ENCODE measurements at places on chromosomes 7 and 10.

DNA sequence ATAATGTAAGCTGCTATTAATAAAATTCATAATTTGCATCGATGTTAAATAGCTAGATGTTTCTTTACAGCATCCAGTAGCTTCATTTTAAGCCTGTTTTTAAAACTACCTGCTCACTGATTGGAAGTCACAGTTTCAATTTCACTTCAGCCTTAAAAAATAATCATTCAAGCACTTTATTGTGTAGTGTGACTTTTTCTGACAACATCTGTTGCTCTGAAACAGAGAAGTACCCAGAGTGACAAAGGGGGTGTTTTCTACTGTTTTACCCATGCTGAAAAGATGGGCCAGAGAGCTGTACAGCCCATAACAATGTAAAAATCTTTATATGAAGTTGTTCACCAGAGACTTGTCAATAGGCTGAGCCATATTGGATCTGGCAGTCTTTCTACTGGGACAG is 437.2 kb downstream of the MDFIC start:
- no peak for DNase-seq

DNA sequence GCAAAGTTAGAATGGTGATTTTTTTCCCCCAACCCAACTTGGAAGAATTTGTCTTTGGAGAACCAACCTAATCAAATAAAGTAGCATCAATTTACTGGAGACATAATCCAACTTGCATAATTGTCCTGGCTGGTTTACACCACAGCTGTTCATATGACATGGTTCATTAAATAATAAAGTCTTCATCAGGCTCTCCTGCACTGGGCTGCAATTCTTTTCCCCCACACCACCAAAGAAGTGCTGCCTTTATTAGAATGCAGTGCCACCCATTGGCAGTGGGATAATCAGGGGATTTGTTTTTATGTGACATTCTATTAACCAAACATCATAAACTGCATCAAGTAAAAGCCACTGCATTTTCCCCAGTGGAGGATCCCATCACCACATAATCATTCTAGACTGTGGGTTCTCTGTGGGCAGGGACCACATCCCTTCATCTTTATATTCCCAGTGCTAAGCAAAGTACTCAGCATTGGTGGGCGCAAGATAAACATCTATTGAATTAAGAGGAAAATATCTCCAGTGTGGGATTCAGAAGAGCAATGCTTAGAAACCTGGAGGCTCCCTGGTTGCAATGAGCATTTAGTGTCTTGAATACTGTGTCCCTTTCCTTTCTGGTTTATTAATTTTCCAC is 322.0 kb downstream of the KCNMA1 start:
- DNase-seq: no peak

GRCh38 chr10:72322280-72323058 is 32.2 kb downstream of the DNAJB12 start:
- DNase-seq: peak; percentile 83

DNA sequence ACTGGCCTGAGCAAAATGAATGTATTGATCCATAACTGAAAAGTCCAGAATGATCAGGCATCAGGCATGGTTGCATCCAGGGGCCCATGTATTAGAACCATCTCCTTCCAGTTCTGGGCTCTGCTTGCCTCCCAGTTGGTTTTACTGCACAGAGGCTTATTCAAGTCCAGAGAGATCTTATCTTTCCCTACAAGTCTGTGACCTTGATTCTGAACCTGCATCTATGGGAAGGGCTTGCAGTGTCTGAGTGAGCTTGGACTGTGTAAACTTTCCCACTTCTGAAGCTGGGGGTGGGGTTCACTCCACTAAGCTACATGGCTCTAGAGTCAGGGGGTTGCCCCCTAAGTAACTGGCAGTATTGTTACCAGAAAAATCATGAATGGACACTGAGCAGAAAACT is 136.2 kb downstream of the TCF7L2 start:
- DNase-seq: no peak

DNA sequence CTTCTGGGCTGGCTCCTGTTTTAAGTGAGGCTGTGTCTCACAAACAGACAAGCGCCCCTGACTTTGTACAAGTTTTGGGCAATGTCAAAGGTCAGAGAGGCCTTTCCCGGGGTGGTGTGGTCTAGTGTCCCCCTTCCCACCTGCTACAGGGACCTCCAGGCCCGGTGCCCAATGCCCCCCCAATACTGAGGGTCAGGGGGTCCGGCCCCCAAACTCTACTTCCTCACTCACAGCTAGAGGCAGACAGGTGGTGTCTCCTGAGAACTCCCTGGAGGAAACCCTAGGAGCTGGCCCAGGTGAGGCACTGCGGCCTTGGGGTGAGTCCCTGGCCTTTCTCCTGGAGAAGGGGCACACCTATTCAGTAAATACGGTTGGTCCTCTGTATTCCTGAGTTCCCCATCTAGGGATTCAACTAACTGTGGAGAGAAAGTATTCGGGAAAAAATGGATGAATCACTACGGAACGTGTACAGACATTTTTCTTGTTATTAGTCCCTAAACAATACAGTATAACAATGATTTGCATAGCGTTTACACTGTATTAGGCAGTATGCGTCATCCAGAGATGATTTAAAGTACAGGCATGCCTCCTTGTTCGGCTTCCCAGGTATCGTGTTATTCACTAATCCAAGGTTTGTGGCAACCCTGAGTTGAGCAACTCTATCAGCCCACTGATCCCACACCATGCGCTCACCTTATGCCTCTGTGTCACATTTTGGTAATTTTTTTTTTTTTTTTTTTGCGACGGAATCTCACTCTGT is 308.1 kb downstream of the WDR37 start:
- DNase-seq: no peak

- no peak for DNase-seq
These were observed 191.8 kb upstream of the CDCA7L start for GRCh38 chr7:22137466-22137865.

GRCh38 chr10:87038786-87039185 is 18.7 kb downstream of the FAM25A start:
- no peak for DNase-seq

DNA sequence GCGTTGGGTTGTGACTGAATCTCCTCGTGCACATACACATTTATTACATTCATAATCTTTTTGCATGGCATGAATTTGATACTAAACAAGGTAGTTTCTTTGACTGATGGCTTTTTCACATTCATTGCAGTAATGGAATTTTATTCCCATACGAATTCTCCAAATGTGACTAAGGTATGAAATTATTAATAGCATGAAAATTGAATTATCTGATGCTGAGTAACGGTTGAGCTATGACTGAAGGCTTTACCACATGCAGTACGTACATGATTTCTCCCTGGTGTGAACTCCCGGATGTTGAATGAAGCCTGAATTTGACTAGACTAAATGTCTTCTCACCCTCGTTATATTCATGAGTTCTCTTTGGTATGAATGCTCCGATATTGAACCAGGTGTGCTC is 104.4 kb upstream of the C1GALT1 start:
- DNase-seq: no peak

GRCh38 chr7:29091715-29092114 is 54.6 kb downstream of the CPVL start:
- no peak for DNase-seq

- no peak for DNase-seq
These were observed 35.8 kb upstream of the TMEM236 start for GRCh38 chr10:17716161-17716560.

DNA sequence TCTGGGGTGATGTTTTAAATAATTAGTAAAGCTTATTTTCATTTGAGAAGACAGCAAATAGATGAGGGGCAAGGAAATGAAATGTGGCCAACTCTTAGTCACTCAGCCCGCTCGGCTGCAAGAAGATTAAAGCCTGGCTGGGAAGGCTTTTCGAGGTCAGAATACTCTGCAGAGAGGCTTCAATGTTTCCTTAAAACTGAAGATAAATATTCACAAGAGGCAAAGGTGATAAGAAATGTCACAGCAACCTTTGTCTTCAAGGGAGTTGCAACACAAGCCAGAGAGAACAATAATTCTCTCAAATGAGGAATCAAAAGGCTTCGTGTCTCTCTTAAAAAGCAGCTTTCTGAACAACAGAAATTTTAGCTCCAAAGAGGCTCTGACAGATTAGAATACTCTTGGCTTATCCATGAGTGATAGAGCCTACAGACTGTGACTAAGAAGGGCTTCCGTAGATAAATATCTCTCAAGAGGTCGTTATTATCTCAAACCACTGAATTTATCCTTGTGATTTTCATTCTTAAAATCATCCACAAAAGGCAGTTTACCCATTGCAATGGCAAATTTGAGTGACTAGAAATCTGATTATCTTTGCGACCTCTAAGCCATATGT is 92.5 kb downstream of the KLF6 start:
- DNase-seq: no peak

DNA sequence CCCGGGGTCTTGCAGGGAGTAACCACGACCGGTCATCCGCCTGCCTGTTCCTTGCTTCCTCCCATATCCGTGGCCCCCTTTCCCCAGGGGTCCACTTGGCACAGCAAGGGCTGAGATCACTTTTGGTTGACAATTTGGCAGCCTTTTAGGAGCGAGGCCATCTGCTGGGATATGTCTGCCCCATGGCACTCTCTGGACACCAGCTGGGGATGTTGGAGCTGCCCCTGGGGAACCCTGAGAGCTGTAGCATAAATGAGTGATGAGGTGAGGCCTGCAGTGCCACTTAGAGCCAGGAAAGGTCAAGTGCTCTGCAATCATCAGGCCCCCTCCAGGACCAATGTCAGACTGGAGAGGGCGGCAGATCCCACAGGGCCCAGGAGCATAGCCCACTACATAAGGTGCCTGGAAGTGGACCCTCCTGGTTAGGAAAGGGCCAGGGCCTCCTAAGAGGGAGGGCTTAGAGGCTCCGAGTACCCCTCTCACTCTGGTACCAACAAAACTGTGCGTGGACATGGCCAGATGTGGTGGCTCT is 92.1 kb downstream of the HIP1 start:
- DNase-seq: no peak

DNA sequence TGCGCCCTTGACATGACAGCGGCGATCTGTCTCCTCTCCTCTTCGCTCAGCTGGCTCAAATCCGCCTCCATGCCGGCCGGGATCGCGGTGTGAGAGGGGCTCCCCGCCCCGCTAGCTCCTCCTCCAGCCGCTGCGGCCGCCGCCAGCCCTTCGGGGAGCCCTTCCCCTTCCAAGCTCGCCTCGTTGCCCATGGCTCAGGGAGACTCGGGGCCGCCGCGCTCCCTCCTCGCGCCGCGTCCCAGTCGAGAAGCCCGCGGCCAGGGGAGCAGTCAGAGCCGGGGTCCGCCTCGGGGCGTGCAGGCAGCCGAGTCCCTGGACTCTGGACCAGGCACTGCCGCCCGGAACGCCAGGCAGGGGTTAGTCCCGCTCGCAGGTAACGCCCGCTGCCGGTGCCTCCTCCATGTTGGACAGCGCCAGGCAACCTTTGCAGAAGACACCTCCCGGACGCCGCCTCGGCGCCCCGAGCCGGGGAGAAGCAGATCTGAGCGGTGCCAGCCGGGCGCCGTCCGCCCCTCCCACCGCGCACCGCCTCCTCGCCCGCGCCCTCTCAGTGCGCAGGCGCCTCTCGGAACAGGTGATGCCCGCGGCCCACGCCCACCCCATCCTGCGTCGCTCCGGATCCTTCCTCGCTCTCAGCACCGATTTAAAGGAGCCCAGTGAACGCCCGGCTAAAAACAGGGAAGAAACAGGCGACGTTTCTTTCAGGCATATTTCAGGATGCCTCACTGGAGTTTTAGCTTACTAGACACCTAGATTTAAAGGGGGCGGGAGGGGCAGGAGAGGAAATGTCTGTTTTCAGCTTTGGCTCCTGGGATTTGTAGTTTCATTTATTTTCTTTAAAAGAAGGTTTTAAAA is at the start of gene PCLO:
Gene PCLO (minus strand): TSS at position 483 of the 855 bp plus-strand sequence. CDS start 292 bp downstream, at position 191.
- DNase-seq: peak; percentile 66

DNA sequence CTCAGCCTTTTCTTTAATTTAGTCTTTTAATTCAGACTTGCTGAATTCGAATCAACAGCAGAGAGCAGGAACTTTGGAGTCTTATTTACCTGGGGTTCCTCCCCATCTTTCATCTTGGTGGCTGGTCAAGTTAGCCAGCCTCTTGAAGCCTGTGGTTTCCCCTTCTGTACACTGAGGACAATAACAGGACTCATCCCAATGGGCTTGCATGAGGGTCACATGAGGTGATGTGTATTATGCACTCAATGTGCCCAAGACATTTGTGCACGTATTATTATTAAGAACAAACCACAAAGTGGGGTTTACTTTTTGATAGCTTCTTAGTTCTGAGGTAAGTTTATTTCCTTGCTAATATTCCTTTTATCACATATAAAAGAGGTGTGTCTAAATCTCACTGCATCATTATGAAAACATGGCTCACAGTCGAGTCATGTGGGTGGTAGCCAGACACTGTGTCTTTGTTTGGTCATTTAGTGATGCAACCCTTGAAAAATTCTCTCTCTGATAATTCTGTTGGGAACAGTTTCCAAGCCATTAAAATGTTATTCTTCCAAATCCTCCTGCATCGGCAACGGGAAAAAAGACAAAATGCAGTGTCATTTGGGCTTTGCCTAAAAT is 86.5 kb upstream of the GRB10 start:
- peak; percentile 83 for DNase-seq

DNA sequence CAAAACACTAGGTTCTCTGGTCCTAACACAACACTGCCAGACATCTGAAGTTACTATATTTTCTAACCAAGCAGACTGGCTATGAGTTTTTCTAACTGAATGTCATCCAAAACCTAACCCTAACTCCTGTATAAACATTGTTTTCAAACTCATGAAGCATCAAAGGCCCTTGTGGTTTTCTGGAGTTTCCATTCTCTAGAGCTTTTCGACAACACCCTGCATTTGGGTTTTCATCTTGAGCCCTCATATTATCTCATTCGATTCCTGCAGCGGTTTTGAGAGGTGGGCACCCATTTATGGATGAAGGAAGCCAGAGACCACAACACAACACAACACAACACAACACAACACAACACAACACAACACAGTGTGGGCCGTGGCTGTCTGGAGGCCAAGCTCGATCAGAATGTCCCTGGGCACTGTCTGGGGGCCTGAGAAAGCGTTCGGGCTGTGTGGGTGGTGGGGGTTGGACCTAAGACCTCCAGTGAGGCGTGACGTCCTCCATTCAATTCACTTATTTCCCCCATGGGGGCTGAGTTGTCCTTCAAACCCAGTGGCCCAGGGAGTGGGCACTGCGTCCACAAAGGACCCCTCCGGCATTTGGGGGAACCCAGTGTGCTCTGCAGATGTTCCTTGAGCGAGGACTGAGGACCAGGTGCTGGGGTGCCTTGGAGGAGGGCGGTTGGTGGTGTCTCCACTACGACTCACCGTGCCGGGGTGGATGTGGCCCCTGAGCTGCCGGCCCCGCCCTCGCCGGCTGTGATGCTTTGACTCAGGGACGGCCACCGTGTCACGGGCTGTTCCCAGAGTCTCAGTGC is 490.4 kb downstream of the DNAJB6 start:
- no peak for DNase-seq

GRCh38 chr7:129798616-129799349 is 154.0 kb downstream of the UBE2H start:
- no peak for DNase-seq

GRCh38 chr7:141220263-141220880 is 146.5 kb downstream of the TMEM178B start:
- peak; percentile 40 for DNase-seq

GRCh38 chr7:40535678-40536077 is 400.9 kb downstream of the SUGCT start:
- no peak for DNase-seq

Data from RCC 7860 (cell line).